GM12892 (cell line): ENCODE measurements at places on chromosomes 6 and 20.

DNA sequence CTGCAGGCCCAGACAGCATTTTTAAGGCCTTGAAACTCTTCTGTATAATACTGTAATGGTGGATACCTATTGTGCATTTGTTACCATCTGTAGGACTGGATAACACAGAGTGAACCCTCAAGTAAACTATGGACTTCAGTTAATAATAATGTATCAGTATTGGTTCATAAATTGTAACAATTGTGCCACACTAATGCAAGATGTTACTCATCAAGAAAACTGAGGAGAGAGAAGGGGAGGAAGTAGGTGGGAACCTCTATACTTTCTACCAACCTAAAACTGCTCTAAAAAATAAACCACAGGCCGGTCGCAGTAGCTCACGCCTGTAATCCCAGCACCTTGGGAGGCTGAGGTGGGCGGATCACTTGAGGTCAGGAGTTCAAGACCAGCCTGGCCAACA lies 10.8 kb downstream of the MAPK13 start:
- DNase-seq: no peak

DNA sequence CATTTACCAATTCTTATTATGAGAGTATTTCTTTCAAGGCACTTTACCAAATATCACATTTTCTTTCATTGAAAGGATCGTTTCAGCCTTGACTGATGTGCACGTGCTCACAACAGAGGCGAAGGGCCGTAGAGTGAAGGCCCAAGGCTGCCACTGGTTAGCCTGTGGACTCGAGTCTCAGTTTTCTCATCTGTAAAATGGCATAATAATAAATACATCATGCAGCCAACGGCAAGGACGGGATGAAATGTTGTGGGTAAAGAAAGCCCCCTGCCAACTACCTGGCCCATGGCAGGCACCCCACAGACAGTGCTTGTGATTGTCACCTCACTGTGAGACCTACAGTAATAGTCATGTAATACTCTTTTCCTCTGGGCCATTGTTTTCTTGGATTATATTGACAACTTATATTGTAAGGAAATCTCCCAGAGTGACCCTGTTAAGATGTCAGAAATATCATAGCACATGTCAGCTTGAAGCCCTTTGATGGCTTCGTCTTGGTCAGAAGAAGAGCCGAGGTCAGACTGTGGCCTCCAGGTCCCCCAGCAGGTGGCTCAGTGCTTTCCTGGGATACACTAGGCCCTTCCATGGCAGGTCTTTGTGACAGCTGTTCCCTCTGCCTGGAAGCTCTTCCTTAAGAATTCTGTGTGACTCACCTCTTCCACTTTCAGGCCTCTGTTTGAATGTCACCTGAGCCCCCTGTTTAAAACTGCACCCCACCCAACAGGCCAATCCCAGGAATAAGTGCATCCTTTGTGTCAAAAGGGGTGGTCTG lies 36.3 kb downstream of the FAM50B start:
- no peak for DNase-seq

GRCh38 chr6:124881898-124882578 lies 80.2 kb upstream of the RNF217 start:
- no peak for DNase-seq

GRCh38 chr6:15386756-15387112 lies 140.9 kb downstream of the JARID2 start:
- DNase-seq: no peak

- DNase-seq: no peak
Observed at GRCh38 chr20:36631646-36632045, 14.3 kb downstream of the SLA2 start.

GRCh38 chr20:38214256-38215193 lies 46.0 kb downstream of the KIAA1755 start:
- DNase-seq: no peak

DNA sequence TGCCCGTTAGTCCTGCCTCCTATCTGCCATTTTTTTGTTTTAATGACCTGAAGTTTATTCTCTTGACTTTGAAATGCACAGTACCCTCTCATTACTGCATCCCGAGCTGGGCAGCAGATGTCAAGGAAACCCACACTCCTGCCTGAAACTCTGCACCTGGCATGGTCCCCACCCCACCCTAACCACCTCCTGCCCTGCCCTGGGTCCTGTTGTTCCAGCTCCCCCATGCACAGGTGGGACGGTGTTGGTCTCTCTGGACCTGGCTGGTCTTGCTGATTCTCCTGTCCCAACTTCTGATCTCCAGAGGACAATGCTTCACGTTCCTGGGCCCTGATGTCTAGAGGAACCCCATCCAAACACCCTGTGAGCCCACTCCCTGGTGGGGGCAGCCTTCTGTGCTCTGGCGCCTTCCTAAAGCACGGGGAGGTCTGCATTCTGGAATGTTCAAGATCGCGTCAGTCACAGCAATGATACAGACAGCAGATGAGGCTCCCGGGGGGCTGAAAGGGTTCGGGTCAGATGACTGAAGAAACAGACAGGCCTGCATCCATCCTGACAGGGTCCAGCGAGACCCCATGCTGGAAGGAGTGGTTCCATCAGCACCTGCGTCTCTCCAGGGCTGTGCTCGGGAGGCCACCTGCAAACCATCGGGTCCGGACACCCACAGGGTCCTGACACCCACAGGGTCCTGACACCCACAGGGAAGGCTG lies 73.6 kb downstream of the ERMARD start:
- no peak for DNase-seq
